HFFc6 (cell line): ENCODE measurements at places on chromosomes 3 and 15. TPM values are rescaled to one million over a fixed set of nuclear protein-coding genes. Genes with fewer than 3 reads are reported as not detected.

- H3K36me3 ChIP-seq, result no peaks in the 10 kb centered on the region
- no peaks in the 10 kb centered on the region for H3K4me1 ChIP-seq
- no peak overlapping the region for H3K27ac ChIP-seq
- H3K27me3 ChIP-seq, result no peaks in the 10 kb centered on the region
- H3K4me3 ChIP-seq, result no peak overlapping the region
These were observed 272.7 kb downstream of the MECOM start for GRCh38 chr3:169390741-169391305.

GRCh38 chr3:183634707-183635106 is 716 bp upstream of the KLHL24 start:
- no peak for DNase-seq
- H3K36me3 ChIP-seq, result no peaks in the 10 kb centered on the region
- H3K27me3 ChIP-seq, result peaks cover 7% of the 10 kb centered on the region

DNA sequence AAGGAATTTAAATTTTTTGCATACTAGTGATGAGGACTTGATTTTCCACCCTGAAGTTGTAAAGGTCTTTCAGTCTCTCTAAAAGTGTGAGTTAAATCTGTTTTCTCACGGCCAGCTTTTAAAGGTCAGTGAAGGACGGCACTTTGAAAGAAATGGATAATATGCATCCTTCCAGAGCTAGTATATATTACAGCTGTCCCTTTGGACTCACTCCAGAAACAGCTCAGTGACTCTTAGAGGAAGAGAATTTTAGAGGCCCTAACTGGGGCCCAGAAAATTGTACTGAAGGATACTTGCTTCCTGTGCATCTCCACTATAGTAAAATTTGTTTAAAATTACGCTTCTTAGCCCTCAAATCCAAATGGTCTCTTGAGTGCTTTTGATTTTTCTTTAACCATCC is 41.6 kb downstream of the PIK3CA start:
- DNase-seq, result peak; percentile 51
- H3K4me3 ChIP-seq, result no peak overlapping the region
- no peaks in the 10 kb centered on the region for H3K36me3 ChIP-seq
- H3K27me3 ChIP-seq, result no peaks in the 10 kb centered on the region

GRCh38 chr3:66400411-66401156 is 100.2 kb downstream of the LRIG1 start:
- no peak for DNase-seq
- H3K27ac ChIP-seq, result no peak overlapping the region
- peaks cover 9% of the 10 kb centered on the region for H3K36me3 ChIP-seq
- peaks cover 26% of the 10 kb centered on the region for H3K4me1 ChIP-seq

DNA sequence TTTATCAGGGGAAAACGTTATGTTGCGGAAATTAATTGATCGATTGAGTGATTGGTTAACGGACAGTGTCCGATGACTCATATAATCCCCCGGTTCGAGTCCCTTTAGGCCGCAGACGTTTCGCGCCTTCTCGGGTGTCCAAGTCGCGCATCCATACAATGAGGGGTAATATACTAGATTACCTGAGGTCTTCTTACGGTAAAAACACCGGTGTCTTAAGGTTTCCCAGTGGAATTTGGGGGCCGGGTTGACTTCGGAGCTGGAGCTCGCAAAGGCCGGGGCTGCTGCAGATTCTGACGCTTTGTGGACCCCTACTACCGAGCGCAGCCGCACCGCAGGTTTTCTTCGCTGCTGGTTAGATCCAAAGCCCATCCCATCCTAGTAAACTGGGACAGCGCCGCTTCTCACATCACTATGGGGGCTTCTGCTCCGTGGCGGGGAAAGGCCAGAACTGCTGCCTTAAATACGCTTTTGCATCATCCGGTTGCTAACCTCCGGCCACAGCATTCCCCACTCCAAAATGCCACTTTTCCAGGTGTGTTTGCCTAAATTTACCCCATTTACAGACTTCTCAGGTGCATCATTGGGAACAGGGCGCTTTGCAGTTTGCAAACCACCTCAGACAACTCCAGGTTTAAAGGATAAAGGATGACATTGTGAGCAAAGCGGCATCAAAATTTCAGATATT is 858 bp upstream of the SACM1L start:
- H3K27ac ChIP-seq, result peak overlapping the region; percentile 94
- H3K27me3 ChIP-seq, result peaks cover 12% of the 10 kb centered on the region
- peaks cover 39% of the 10 kb centered on the region for H3K4me1 ChIP-seq
- DNase-seq, result no peak
- peak overlapping the region; percentile 80 for H3K4me3 ChIP-seq

GRCh38 chr15:97156739-97157265 is 803.7 kb upstream of the ARRDC4 start:
- H3K4me1 ChIP-seq, result no peaks in the 10 kb centered on the region
- DNase-seq, result no peak
- H3K27me3 ChIP-seq, result no peaks in the 10 kb centered on the region
- H3K4me3 ChIP-seq, result no peak overlapping the region

GRCh38 chr3:62830727-62831322 is 44.4 kb downstream of the CADPS start:
- H3K27ac ChIP-seq, result no peak overlapping the region
- DNase-seq, result no peak
- no peaks in the 10 kb centered on the region for H3K27me3 ChIP-seq

- no peak overlapping the region for H3K4me3 ChIP-seq
- H3K27ac ChIP-seq, result no peak overlapping the region
- peaks cover 30% of the 10 kb centered on the region for H3K27me3 ChIP-seq
- peaks cover 7% of the 10 kb centered on the region; the same call in 1 of the 2 replicates for H3K36me3 ChIP-seq
- H3K4me1 ChIP-seq, result no peaks in the 10 kb centered on the region
These were observed 34.3 kb downstream of the CCR3 start for GRCh38 chr3:46276497-46277099.

Gene DISP2
- 0.19 to 0.83 TPM (median 0.44 TPM) in 3 replicates for total RNA-seq

Gene BOC
- 6.9 to 13.5 TPM (median 8.3 TPM) in 3 replicates for total RNA-seq
